IPS DF 19.7 (cell line): ENCODE measurements at places on chromosomes 6 and 20.
A peak's percentile ranks its signal among the peaks of the same experiment; 100 is the strongest.

- no peak for DNase-seq
Measured at GRCh38 chr20:58328836-58329235, 19.3 kb downstream of the RAB22A start.

- DNase-seq: no peak
Measured at GRCh38 chr6:18179770-18180356, 24.6 kb downstream of the KDM1B start.

DNA sequence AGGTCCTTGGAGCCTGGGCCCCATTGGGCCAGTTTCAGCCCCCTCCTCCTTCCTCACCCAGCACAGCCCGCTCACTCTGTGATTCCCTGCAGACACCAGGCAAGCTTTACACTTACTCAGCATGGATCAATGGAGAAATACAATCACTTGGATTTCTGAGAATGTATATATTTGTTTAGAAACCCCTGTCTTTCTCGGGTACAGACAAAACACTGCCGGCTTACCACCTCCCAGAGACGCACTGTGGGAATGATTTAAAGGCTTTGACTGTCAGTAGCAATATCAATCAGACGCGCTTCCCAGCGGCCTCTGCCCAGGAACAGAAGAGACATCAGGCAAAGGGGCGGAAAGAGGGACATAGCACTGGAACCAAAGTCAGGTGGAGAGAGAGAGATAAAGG is 186.5 kb downstream of the MAFB start:
- DNase-seq: no peak

DNA sequence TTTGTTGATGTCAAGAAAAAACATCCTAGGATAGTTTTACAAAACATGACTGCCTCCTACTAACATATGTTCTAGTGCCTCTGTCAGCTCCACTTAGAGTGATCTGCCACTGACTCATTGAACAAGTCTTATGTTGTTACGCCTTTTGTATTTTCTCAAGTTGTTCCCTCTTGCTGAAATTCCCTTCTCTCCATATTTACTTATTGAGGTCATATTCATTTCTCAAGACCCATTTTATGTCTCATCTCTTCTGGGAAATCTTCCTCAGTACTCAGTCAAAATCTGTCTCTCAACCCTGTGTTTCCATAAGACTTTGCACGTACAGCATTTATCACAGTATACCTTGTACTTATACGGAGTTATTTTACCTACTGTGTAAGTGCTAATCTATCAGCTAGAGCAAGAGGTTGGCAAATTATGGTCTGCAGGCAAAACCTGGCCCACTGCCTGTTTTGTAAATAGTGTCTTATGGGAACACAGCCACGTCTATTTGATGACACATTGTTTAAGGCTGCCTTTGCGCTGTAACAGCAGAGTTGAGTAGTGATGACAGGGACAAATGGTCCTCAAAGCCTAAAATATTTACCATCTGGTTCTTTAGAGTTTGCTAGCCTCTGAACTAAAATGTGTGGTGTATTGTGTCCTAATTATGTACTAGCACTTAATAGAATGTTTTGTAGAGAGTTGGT is 83.4 kb downstream of the ADGRB3 start:
- no peak for DNase-seq

- no peak for DNase-seq
Measured at GRCh38 chr6:14673201-14673600, 555.6 kb downstream of the CD83 start.

- no peak for DNase-seq
Measured at GRCh38 chr20:3312940-3313682, 74.1 kb upstream of the SLC4A11 start.

DNA sequence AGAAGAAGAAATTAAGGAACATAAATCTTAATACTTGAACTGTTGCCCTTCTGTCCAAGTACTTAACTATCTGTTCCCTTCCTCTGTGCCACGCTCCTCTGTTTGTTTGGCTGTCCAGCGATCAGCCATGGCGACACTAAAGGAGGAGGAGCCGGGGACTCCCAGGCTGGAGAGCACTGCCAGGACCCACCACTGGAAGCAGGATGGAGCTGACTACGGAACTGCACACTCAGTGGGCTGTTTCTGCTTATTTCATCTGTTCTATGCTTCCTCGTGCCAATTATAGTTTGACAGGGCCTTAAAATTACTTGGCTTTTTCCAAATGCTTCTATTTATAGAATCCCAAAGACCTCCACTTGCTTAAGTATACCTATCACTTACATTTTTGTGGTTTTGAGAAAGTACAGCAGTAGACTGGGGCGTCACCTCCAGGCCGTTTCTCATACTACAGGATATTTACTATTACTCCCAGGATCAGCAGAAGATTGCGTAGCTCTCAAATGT is 17.1 kb downstream of the IRF4 start:
- DNase-seq: no peak

DNA sequence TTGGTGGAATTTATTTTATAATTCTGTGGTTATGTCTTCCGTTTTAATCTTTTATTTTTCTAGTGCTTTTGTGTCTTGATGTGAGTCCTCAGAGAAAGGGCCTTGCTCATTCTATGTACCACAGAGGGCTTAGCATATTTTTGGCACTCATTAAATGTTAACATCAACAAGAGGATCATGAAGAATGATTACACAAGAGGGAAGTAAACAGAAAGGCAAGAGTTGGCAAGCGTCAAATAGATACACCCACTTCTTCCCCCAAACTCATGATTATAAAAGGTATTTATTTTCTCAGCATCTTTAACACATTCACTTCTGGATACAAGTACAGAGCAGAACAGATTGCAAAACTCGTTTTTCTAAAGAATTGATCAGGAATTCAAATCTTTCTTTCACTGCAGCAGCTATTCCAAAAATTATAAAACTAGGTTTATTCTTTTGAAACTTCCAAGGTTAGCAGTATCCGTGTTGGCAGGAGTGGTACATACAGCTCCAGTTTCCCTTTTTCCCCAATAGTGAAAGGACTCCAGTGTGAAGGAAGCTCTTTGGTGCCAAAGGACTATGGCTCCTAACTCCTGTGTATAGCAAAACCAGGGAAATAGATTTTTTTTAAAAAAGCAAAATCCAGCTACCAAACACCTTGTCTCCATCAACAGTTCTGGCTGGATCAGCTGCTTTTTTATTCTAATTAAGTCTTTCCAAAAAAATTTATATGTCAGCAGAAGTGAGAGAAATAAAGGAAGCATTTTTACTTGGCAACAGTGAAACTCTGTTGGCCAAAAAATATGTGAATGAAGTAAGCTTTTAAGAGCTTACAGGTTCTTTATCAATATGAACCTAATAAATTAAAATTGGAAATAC is 221.9 kb downstream of the ADGRG6 start:
- no peak for DNase-seq

- peak; percentile 38 for DNase-seq
Measured at GRCh38 chr20:49484180-49485140, 2.0 kb upstream of the KCNB1 start.

DNA sequence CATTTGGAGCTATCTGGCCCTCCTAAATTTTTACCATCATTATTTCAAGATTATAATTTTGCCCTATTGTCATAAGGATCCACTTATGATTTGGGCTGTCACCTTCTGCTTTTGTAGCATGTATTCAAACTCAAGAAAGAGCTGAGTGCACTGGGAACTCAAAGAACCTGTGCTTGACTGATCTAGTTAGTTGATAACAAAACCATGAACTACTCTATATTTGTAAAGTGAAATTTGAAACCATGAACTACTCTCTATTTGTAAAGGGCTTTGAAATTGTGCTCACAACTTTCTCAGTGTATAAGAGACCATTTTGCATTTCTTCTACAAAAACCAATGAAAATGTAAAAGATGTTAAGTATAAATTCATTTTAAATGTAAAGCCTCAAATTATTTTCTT is 77.5 kb upstream of the POPDC3 start:
- DNase-seq: no peak

DNA sequence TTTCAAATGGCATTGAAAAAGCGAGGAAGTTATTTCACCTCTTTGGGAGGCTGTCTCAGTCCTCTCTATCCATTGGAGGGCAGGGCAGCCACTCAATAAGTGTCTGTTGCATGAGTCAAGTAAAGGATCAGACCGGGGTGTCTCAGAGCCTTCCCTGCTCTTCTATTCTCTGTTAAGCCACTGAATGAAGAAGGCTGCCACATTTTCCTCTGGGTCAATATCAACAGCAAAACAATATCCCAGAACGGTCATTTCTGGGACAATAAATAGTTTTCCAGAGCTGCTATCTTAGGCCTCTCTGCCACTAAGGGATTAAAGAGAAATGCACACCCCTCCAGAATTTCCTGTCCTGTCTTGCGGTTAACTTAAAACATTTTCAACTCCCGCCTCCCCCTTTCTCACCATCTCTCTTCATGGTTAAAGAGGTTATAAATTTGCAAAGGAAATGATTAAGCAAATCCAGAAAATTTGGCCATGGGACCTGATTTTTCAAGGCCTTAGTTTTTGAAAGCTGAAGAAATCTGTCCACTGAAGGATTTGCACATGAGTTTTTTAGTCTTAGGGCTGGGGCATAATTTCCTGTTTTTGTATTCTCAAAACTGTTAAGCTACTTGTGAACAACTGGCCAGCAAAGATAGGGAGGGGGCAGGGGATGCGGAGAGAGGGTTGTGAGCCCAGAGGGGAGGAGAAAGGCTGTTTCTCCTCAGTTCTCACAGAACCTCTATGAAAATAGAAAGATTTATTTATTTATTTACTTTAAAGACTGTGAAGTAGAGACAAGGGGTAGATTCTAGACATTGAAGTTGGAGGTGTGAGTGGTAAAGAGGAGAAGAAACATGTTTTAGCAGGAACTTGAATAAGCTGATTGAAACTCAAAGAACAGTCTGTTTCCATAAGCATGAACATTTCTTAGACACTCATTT is 135.7 kb downstream of the BCAS1 start:
- no peak for DNase-seq

GRCh38 chr6:29596381-29596900 is 11.5 kb downstream of the OR2H2 start:
- peak; percentile 28 for DNase-seq

GRCh38 chr6:151060096-151060765 is 179.5 kb upstream of the AKAP12 start:
- DNase-seq: no peak

GRCh38 chr6:16201706-16202105 is 36.7 kb upstream of the GMPR start:
- DNase-seq: no peak

GRCh38 chr6:108113557-108114519 is 39.3 kb upstream of the OSTM1 start:
- DNase-seq: no peak

DNA sequence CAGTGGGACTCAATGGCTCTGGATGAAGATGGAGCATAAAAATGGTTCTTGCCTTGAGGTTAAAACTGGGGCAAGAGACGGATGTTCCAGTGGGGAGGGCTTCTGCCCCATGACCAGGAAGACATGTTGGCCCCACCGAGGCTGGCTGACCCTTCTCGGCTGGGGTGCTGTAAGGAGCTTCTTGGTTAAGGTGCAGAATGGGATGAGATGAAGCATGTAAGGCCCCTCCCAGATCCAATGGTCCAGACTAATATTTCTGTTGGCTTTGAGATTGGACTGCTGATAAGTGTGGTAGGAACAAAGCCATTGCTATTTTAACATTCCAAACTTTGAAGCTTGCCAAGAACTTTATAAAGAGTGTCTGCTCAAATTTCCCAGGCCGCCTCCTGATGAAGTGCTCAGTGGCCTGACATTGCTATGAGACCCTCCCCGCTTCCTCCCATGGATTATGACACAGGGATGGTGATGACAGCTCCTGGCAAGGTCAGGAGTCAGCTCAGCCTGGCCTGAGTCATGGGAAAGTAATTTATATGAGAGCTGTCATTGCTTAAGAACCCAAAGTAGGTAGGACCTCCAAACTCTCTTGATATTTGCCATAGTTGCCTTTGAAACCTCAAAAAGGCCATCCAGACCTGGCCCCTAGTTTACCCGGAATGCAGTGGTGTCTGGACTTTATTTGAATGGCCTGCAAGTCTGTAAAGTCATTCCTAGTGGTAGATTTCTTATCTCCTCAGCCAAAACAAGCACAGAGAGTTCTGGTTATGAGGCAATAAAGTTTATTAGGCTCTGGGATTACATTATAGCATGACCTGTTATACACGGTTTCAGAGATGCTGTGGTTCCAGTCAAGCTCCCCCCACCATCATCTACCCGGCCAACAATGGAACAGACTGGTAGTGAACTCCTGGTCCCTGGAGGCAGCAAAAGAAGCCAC is 55.2 kb downstream of the TGM2 start:
- DNase-seq: no peak

DNA sequence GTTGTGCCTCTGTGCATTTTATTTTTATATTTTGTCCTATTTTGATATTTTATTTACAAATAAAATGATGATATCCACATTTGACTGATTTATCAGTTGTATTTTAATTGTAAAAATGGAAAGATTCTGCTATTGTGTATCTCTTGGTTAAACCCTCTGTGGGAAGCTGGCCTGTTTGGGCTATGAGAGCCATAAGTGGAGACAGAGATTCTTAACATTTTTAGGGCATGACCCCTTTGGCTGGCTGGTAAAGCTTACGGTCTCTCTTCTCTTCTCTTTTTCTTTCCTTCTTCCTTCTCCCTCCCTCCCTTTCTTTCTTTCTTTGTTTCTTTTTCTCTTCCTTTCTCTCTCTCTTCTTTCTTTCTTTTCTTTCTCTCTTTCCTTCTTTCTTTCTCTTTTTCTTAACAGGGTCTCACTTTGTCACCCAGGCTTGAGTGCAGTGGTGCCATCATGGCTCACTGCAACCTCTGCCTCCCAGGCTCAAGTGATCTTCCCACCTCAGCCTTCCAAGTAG is 172.3 kb upstream of the CDYL start:
- no peak for DNase-seq

DNA sequence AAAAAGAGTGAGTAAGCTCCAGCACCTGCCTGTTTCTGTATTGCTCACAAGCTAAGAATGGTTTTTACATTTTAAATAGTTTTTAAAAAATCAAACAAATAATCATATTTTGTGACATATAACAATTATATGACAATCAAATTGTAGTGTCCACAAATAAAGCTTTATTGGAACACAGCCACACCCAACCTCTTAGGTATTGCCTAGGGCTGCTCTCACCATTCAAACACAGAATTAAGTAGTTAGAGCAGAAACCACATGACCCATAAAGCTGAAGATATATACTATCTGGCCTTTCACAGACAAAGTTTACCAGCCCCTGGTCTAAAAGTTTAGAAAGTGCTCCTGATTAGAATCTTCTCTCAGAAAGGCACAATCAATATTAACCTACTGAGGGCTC is 11.2 kb downstream of the TNFRSF21 start:
- no peak for DNase-seq
